Keratinocyte (primary cell): ENCODE measurements at places on chromosomes 12 and 14.

DNA sequence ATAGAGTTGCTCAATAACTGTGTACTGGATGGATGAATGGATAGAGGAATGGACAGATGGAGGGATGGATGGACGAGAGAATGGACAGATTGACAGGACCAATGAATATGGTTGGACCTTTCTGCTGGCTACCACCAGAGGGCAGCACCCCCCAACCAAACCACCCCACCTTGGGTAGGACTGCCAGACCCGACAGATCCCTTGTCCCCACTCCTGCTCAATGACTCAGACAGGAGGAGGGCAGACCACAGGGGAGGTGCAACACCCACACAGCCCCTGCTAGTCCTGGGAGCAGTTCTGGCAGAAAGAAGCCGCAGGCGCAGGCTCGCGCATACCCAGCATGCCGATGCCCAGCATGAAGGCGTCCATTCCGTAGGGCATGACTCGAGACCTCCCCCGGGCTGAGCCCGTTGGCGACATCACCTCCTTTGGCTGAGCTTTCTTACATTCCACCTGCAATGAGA lies 12.4 kb downstream of the MSI1 start:
- DNase-seq = peak; percentile 80

DNA sequence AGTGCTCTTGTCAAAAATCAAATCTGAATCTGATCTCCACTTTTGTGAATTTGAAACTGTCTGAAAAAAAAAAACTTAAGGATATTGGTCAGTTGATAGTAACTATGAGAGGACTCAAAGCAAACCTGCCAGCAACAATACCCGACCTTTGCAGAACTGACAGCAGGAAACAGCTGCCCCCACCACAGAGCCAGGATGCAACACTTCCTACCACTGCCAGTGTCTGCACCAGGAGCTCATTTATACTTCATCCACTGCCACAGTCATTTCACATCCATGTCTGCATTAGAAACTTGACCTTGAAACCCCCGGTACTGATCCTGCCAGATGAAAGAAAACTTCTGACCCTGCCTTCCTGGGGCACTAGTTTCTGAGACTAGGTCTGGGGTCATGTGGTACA lies 27.4 kb upstream of the RXYLT1 start:
- DNase-seq = no peak

GRCh38 chr12:30796891-30797371 lies 42.2 kb upstream of the CAPRIN2 start:
- no peak for DNase-seq

GRCh38 chr12:74780182-74780849 lies 242.7 kb downstream of the ATXN7L3B start:
- DNase-seq = no peak

GRCh38 chr12:51200806-51201205 lies 17.1 kb downstream of the POU6F1 start:
- no peak for DNase-seq

- no peak for DNase-seq
These were observed 55.8 kb upstream of the VRK1 start for GRCh38 chr14:96741151-96741977.

- DNase-seq = no peak
These were observed at the start of gene JPH4 for GRCh38 chr14:23578560-23579310. Gene JPH4 (minus strand): TSS chr14:23578790. CDS start chr14:23577453, 1,337 bp downstream.

DNA sequence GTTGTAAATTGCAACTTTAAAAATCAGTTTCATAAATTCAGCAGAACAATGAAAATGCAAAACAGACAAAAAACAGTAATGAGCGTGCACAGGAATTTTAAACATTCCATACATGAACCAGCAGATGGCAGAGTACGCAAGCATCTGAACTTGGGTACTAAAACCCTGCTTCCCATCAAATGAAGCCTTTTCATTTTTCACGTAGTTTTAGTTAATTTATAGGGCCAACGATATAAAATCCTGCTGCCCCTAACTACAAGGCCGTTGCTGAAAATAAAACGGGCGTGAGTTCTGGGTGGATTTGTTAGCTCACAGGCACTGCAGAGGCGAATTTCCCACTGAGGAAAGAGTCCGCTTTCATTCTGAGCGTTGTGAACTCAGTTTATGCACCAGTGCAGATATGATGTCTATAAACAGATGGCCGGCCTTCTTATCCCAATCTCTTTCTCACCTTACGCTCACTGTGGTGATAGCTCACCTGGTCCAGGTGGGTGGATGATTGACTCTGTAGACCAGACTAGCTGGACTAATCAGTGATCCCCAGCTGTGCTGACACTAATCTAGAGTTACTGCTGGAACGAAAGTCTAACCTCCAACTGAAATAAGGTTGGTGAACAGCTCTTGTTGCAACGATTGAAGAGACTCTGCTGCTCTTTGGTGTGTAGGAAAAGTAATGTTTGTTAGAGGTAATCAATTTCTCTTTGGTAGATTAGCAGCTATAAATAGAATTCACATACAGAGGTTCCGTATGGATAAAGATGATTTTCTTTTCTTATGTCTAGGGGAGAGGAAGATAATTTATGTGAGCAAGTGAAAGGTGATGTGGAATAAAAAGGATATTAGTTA lies 89.2 kb downstream of the PDZRN4 start:
- no peak for DNase-seq

- no peak for DNase-seq
These were observed 36.8 kb upstream of the E2F7 start for GRCh38 chr12:77102123-77102522.

DNA sequence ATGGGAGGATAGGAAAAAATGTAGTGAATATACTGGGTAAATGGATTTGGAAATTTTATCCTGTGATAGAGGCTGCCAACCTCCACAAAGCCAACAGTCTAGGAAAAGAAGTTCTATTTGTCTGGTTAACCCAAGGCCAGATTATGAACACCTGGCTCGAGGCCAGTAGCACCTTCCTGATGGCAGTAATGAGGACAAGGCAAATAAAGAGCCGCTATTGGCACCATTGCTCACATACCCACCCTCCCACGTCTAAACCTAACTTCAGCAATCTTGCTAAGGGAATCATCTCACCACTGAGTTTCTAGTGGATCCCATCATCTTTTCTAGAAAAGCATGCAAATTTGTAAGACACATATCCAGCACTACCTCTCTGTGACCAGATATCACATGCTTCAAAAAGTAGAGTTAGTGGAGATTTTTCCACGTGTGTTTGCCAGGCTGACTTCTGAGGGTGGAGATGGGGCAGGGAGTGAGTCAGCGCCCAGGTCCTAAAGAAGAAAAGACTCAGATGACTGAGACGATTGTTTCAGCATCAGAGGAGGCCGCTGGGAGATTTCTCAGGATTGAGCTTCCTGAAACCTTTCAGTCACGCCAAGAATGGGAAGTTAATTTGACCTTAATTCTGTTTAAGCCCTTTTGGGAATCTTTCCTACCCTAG lies 362.9 kb downstream of the EMP1 start:
- no peak for DNase-seq

- peak; percentile 58 for DNase-seq
These were observed 94.0 kb downstream of the TMX1 start for GRCh38 chr14:51333901-51334521.

GRCh38 chr14:54230645-54231044 lies 166.2 kb upstream of the CDKN3 start:
- DNase-seq = no peak
